IMR-90 (cell line): ENCODE measurements at places on chromosomes 7 and 10. TPM values are rescaled to one million over a fixed set of nuclear protein-coding genes. Genes with fewer than 3 reads are reported as not detected.

HERPUD2 gene
- 18.3 and 22.2 TPM in 2 replicates for total RNA-seq

DNA sequence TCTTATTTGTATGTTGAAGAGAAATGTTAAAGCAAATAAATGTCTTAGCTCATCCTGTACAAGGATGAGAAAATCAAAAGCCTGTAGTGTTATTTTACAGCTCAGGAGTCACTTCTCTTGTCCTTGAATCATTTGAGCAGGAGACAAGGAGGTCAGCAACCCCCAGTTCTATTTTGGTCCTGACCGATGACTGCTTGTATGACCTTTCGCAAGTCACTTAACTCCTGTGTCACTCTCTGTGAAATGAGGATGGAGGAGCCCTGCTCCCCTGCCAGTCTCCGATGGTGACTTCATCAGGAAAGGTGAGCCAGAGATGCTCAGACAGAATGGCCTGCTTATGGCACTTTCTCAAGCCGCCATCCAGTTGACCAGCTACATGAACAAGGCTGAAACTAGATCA lies 101.0 kb downstream of the CELF2 start:
- no peak overlapping the region for H3K27ac ChIP-seq
- no peaks in the 10 kb centered on the region for H3K36me3 ChIP-seq
- DNase-seq: no peak
- H3K4me1 ChIP-seq: no peaks in the 10 kb centered on the region
- no peaks in the 10 kb centered on the region for H3K27me3 ChIP-seq

TSPAN13 gene
- total RNA-seq: 3.0 and 6.1 TPM in 2 replicates

DNA sequence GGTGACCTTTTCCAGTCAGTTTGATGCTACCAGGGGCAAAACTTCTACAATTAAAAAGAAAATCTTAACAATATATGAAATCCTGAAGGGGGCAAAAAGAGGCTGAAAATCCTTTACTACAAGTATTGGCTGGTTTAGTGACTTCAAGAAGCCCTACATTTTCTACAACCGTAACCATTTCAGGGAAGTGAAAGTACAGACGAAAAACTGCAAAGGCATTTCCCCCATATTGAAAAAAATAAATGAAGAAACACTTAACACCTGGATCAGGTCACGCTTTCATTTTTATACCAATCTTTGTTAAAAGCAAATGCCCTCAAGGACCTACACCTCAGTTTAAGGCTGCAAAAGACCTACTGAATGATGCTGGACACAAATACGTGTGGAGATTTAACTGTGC lies 38.6 kb downstream of the IL6 start:
- DNase-seq: no peak
- H3K36me3 ChIP-seq: no peaks in the 10 kb centered on the region
- no peak overlapping the region for H3K27ac ChIP-seq

WNT2 gene
- total RNA-seq: 1.4 and 1.8 TPM in 2 replicates

GRCh38 chr7:150977382-150978125 lies 567 bp downstream of the KCNH2 start:
- H3K4me3 ChIP-seq: peak overlapping the region; percentile 11; the same call in 1 of the 2 replicates
- no peaks in the 10 kb centered on the region for H3K36me3 ChIP-seq
- H3K27ac ChIP-seq: no peak overlapping the region
- H3K27me3 ChIP-seq: peaks cover 57% of the 10 kb centered on the region

AMZ1 gene
- total RNA-seq: 0.54 and 0.83 TPM in 2 replicates

- H3K4me3 ChIP-seq: no peak overlapping the region
- no peak for DNase-seq
- no peaks in the 10 kb centered on the region; the same call in 1 of the 2 replicates for H3K4me1 ChIP-seq
These were observed 81.0 kb upstream of the LRRC4 start for GRCh38 chr7:128112018-128112780.

PODXL gene
- 1.3 and 1.4 TPM in 2 replicates for total RNA-seq

GRCh38 chr7:83614112-83614511 lies 34.8 kb downstream of the SEMA3E start:
- H3K27me3 ChIP-seq: no peaks in the 10 kb centered on the region
- H3K4me1 ChIP-seq: no peaks in the 10 kb centered on the region
- H3K27ac ChIP-seq: no peak overlapping the region
- no peaks in the 10 kb centered on the region for H3K36me3 ChIP-seq
- no peak overlapping the region for H3K4me3 ChIP-seq

DNA sequence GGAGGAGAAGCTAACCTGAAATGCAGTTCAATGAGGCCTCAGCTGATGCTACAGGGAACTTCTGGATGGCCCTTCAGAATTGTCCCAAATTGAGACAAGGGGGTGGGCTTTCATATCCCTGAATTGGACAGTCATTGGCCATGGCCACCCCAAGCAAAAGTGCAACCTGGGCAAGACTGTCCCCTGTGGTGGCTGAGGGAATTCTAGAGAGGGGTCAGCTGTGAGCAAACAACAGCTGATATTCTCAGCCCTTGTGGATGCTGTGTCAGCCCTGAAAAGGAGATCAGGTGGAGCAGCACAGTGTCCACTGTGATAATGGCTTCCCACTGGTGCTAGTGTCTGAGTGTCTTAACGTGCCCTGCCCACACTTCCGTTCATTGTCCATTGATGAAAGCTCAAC lies 76.6 kb downstream of the SLC16A9 start:
- no peak for DNase-seq
- H3K27me3 ChIP-seq: peaks cover 10% of the 10 kb centered on the region
- H3K36me3 ChIP-seq: no peaks in the 10 kb centered on the region
- no peak overlapping the region for H3K27ac ChIP-seq

GRCh38 chr7:139691253-139691781 lies 86.5 kb downstream of the HIPK2 start:
- H3K4me1 ChIP-seq: peaks cover 31% of the 10 kb centered on the region
- H3K27me3 ChIP-seq: no peaks in the 10 kb centered on the region
- no peak for DNase-seq

GRCh38 chr10:102150970-102151773 lies 1.0 kb upstream of the NOLC1 start:
- H3K4me1 ChIP-seq: peaks cover 6% of the 10 kb centered on the region; the same call in 1 of the 2 replicates
- peaks cover 35% of the 10 kb centered on the region for H3K36me3 ChIP-seq
- DNase-seq: peak; percentile 79
- H3K4me3 ChIP-seq: peak overlapping the region; percentile 8; the same call in 1 of the 2 replicates

- no peak overlapping the region for H3K4me3 ChIP-seq
- no peaks in the 10 kb centered on the region for H3K27me3 ChIP-seq
- H3K27ac ChIP-seq: no peak overlapping the region
These were observed 300.6 kb downstream of the SORCS3 start for GRCh38 chr10:104941662-104942061.

- H3K27ac ChIP-seq: no peak overlapping the region
- no peaks in the 10 kb centered on the region for H3K4me1 ChIP-seq
- no peak overlapping the region for H3K4me3 ChIP-seq
- H3K27me3 ChIP-seq: no peaks in the 10 kb centered on the region
- no peaks in the 10 kb centered on the region for H3K36me3 ChIP-seq
These were observed 442.6 kb upstream of the IGFBP3 start for GRCh38 chr7:46363688-46364087.

DNA sequence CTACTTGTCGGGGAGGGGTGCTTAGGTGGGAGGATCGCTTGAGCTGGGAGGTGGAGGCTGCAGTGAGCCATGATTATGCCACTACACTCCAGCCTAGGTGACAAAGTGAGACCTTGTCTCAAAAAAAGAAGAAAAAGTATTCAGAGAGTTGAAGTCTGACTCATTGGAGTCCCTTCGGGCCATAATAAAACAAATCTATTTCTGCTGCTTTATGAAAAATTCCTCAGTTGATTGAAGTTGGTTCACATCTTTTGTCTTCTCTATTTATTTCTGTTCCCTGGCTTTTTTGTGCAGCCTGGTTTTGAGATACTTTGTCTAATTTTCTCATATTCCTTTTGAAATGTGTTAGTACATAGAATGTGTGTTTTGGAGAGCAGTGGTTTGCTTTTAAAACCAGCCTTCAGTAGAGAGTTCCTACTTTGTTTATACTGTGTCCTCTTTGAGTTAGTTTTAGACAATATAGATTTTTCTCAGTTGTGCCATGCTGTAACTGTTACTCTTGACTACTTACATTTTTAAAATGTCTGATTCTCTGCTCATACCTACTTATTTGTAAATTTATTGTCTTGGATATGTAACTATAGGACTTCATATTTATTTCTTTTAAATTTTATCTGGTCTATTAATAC lies 36.7 kb downstream of the LUC7L2 start:
- peaks cover 9% of the 10 kb centered on the region for H3K36me3 ChIP-seq
- H3K4me1 ChIP-seq: peaks cover 6% of the 10 kb centered on the region; the same call in 1 of the 2 replicates
- DNase-seq: peak; percentile 13
- H3K27me3 ChIP-seq: no peaks in the 10 kb centered on the region
- H3K4me3 ChIP-seq: no peak overlapping the region

DNA sequence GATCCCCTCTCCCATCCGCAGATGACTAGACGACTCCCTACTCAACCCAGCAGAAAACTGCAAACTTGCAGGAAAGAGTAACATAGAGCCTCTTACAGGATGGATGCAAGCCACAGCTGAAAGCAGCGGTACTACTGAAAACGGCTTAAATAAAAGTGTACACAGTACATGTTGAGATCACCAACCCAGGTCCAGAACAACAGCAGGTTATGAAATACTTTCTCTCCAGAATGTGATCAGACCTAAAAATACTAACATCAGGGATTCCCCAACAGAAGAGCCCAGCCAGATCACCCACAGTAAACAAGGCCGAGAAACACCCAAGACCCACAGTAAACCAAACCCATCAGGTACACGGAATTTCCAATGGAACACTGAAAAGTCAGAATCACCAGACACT lies 13.2 kb downstream of the ATE1 start:
- H3K27ac ChIP-seq: no peak overlapping the region
- no peaks in the 10 kb centered on the region for H3K27me3 ChIP-seq
- peaks cover 2% of the 10 kb centered on the region; the same call in 1 of the 2 replicates for H3K4me1 ChIP-seq
- H3K36me3 ChIP-seq: no peaks in the 10 kb centered on the region; the same call in 1 of the 2 replicates
- H3K4me3 ChIP-seq: no peak overlapping the region

DNA sequence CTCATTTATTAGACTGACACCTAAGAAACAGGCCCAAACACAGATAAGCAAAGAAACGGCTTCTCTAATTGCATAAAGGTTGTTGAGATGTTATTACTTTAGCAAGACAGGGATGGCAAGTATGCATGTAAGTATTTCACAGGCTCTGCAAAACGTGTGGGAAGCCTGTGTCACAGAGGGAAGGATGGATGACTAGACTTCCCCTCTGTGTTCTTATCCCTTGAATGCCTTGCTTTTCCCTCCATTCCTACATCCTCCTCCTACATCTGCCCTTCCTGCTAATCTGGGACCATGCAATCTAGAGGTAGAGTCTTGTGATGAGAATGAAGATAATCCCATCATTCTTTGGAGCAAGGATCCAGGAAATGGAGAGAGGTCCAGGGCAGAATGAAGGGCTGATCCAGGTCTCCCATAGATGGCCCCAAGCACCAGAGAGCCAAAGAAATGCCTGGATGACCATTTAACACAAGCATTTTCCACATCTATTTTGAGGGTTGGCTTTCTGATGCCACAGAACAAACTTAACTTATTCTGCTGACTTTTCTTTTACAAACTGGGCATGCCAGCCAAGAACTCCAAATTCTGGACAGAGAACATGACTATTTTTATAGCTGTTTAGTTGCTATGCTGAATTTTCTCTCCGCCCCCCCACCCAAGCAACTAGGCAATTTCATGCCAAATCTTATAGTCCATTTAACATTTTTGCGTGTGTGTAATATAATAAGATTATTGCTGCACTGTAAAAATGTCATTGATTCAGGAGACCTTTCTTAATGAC lies 48.1 kb downstream of the NRP1 start:
- H3K36me3 ChIP-seq: peaks cover 1% of the 10 kb centered on the region; the same call in 1 of the 2 replicates
- no peak overlapping the region for H3K27ac ChIP-seq
- peaks cover 11% of the 10 kb centered on the region for H3K4me1 ChIP-seq
- no peaks in the 10 kb centered on the region for H3K27me3 ChIP-seq
- DNase-seq: no peak
- H3K4me3 ChIP-seq: no peak overlapping the region

RBP4 gene
- not detected in 2 replicates for total RNA-seq

ANKRD2 gene
- 0.28 and 0.36 TPM in 2 replicates for total RNA-seq

CRHR2 gene
- not detected in 2 replicates for total RNA-seq

- no peak overlapping the region for H3K27ac ChIP-seq
- no peaks in the 10 kb centered on the region for H3K36me3 ChIP-seq
- peaks cover 31% of the 10 kb centered on the region for H3K27me3 ChIP-seq
- no peaks in the 10 kb centered on the region for H3K4me1 ChIP-seq
These were observed 20.8 kb downstream of the GHRHR start for GRCh38 chr7:30984359-30985107.

DNA sequence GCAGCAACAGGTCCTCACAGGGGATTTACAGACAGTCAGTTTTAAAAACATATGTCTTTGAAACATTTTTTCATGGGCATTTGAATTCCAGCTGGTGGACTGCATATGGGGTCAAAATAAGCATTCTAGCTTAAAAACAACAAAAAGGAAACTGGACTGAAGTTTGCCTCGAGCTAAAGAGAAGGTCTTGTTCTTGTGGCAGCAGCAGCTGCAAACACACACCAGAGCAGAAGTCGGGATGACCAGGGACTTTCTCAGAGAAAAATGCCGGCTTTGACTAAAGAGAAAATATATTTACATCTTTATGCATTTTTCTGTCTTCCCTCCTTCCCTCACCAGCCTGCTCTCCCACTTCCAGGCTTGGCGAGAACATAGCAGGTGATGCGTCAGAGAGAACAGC lies 361.4 kb downstream of the CXCL12 start:
- peaks cover 10% of the 10 kb centered on the region for H3K27me3 ChIP-seq
- no peaks in the 10 kb centered on the region; the same call in 1 of the 2 replicates for H3K4me1 ChIP-seq
- H3K36me3 ChIP-seq: no peaks in the 10 kb centered on the region
- DNase-seq: no peak
- H3K4me3 ChIP-seq: no peak overlapping the region

DNA sequence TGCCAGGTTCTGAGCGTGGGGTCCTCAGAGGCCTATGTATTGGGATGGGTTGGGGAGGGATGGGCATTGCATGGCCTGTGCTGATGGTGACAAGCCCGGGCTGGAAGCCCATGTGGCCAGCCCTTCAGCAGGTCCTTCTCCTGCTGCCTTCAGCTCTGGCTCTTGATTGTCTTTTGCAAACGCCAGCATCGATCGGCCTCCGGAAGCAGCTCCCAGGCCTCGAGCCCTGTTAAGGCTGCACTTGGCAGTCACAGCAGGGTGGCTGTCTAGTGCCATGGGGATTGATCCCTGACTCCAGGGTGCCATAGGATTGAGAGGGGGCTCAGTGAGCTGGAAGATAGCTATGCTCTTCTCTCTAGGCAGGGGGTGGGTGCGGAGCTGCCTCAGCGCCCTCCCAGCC lies 51.4 kb downstream of the CDH23 start:
- no peaks in the 10 kb centered on the region for H3K4me1 ChIP-seq
- no peak overlapping the region for H3K4me3 ChIP-seq
- H3K27ac ChIP-seq: no peak overlapping the region
- no peaks in the 10 kb centered on the region for H3K36me3 ChIP-seq
